ENCODE measurements at places on chromosomes 5 and 9. TPM values are rescaled to one million over a fixed set of nuclear protein-coding genes. Genes with fewer than 3 reads are reported as not detected.

Gene GABRA1
- not detected for total RNA-seq

Gene PANK3
- 53.1 TPM for total RNA-seq

Gene FAM78A
- total RNA-seq = 32.3 TPM

Gene TXNDC8
- not detected for total RNA-seq

Gene PRDM9
- not detected for total RNA-seq

Gene FOXD4L5
- under 0.01 TPM for total RNA-seq

Gene CD14
- total RNA-seq = 138 TPM

Gene ECM2
- 0.31 TPM for total RNA-seq

Gene URM1
- total RNA-seq = 17.6 TPM
